NCI-H774 (cell line): ENCODE measurements at places on chromosomes 1 and 21.

DNA sequence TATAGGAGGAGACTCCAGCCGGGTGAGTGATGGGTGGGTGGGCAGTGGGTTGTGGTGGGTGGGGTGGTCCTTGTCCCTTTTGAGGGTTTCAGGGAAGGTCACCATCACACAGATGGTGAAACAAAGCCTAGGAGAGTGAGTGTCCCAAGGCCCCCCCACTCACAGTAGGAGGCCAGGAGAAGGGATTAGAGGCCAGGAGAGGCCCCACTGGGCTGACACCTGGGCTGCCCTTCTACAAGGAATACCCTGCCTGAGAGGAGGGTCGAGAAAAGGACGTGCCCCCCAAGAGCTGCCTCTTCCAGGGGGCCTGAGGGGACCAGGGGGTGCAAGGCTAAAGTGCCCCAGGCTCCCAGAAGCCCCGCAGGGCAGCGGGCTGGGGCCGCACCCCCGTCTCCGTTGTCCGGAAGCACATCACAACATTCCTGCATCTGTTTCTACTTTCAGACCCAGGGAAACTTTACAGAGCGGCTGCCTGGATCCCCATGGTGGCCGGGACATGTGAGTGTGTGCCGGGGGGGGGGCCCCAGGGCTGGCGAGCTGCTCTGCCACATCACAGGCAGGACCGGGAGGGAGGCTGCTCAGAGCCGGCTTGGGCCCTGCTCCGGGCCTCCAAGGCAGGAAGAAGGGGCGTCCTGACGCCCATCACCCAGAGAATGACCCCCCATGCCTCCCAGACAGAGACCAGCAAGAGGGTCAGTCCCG is 68.2 kb downstream of the ARHGEF16 start:
- no peak for DNase-seq

DNA sequence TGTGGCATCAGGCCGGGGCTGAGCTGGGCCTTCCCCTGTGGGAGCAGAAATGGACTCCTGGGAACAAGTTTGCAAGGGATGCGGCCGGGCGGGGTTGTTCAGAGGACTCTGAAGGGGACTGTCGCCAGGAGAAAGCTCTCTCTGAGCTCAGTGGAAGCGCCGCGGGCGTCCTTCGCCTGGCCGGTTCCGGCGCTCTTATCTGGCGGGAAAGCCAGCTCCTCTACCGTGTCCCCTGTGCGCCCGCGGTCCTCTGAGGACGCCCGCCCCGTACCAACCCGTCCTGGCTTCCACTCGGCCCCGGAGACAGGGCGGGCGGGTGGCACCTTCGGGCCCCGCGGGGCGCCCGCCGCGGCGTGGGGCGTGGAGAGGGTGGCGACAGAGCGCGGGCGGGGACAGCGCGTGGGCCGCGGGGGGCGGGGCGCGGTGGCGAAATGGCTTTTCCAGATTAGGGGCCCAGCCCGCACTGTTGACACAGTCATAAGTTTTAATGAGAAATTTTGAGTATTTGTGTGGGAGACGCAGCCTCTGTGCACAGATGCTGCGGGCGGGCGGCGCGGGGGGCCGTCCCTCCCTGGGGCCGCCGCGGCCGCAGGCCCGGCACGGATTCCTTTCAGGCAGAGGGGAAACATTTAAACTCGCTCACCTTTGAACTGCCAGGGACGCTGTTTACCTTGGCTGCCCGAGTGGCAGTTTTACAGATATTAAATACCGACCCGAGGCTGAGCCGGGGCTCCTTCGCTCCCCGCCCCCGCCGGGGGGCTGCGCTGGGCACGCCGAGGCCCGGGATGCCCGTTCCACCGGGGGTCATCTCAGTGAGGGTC is 70.2 kb downstream of the FOXD2 start:
- DNase-seq = peak; percentile 53

DNA sequence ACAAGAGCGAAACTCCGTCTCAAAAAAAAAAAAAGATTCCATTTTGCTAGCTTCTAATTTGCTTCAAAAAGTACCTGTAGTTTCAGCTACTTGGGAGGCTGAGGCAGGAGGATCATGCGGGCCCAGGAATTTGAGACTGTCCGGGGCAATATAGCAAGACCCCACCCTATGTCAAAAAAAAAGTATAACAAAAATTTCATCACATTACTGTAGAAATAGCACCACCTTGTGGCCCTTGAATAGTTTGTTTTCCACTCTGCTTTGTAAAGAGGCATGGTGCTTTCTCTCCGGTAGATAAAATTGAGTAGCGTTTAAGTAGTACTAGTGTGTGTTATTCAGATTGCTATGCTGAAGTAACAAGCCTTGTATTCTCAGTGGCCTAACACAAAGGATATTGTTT is 18.2 kb upstream of the MSTO1 start:
- peak; percentile 60 for DNase-seq

- no peak for DNase-seq
Measured at GRCh38 chr21:44973598-44973997, 33.8 kb downstream of the SLX9 start.

- DNase-seq = no peak
Measured at GRCh38 chr1:68409426-68409825, 40.3 kb downstream of the RPE65 start.

- DNase-seq = no peak
Measured at GRCh38 chr1:9366298-9366697, 73.6 kb downstream of the SPSB1 start.

- no peak for DNase-seq
Measured at GRCh38 chr1:202553560-202554038, 156.7 kb downstream of the SYT2 start.

- DNase-seq = no peak
Measured at GRCh38 chr1:212242985-212243308, 42.3 kb upstream of the PPP2R5A start.

- DNase-seq = no peak
Measured at GRCh38 chr1:202012544-202013478, 2.4 kb downstream of the ELF3 start.

- DNase-seq = no peak
Measured at GRCh38 chr1:80533775-80534334, 1266.9 kb upstream of the ADGRL2 start.
